ENCODE measurements at places on chromosomes 12 and 14. TPM values are rescaled to one million over a fixed set of nuclear protein-coding genes. Genes with fewer than 3 reads are reported as not detected.

Gene KCNH3
- polyA plus RNA-seq, result 4.5 TPM

Gene STXBP6
- polyA plus RNA-seq, result 8.6 TPM

Gene KRT78
- 0.99 TPM for polyA plus RNA-seq

Gene RASAL1
- 5.0 TPM for polyA plus RNA-seq

Gene BEST3
- polyA plus RNA-seq, result 9.8 TPM

Gene MGP
- polyA plus RNA-seq, result 656 TPM

Gene EMP1
- polyA plus RNA-seq, result 59.4 TPM

Gene C12orf54
- 111 TPM for polyA plus RNA-seq

Gene NTS
- 1.2 TPM for polyA plus RNA-seq

Gene BBOF1
- 41.6 TPM for polyA plus RNA-seq

Gene RNFT2
- 11.7 TPM for polyA plus RNA-seq

Gene SERPINA12
- polyA plus RNA-seq, result not detected

Gene NXPH4
- polyA plus RNA-seq, result 1.8 TPM

Gene TMPRSS12
- polyA plus RNA-seq, result 65.6 TPM

Gene MUCL1
- polyA plus RNA-seq, result 1.6 TPM

Gene KRT85
- polyA plus RNA-seq, result 1.5 TPM

Gene TMED10
- polyA plus RNA-seq, result 417 TPM

GRCh38 chr12:124299628-124300388, 4.9 kb downstream of the RFLNA start:
- no peak for DNase-seq

DNA sequence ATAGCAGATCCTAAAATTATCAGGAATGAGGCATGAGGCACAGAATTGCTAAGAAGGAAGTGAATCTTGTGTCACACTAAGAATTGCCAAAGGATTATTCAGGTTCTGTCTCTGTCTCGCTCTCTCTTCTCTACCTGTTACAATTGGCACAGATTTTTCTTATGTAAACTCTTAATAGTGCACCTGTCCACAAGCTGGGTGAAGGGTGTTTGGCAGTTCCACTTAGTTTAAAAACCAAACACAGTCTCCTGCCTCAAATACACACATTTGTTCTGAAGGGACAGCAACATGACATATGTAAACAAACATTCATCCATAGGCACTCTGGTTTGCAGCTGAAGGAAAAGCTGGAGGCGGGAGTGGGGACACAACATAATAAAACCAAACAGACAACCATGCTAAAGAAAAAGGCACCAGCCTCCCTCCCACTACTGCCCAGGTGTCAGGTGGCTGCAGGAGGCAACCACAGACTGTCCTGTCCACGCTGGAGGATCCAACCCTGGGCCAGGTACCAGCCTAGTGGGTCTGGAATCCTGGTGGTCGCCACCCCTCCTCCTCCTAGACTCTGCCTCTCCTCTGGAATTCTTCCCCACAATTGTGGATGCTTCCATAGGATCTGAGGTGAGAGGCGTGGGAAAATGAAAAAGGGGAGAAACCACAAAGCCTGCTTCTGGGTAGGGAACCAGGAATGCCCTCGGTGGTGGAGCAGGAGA, 81.2 kb downstream of the TMEM260 start:
- no peak for DNase-seq

- DNase-seq, result no peak
Observed at GRCh38 chr12:10339053-10339840, 31.6 kb downstream of the KLRD1 start.

GRCh38 chr14:64885559-64885958, 5.9 kb upstream of the SPTB start:
- DNase-seq, result no peak

DNA sequence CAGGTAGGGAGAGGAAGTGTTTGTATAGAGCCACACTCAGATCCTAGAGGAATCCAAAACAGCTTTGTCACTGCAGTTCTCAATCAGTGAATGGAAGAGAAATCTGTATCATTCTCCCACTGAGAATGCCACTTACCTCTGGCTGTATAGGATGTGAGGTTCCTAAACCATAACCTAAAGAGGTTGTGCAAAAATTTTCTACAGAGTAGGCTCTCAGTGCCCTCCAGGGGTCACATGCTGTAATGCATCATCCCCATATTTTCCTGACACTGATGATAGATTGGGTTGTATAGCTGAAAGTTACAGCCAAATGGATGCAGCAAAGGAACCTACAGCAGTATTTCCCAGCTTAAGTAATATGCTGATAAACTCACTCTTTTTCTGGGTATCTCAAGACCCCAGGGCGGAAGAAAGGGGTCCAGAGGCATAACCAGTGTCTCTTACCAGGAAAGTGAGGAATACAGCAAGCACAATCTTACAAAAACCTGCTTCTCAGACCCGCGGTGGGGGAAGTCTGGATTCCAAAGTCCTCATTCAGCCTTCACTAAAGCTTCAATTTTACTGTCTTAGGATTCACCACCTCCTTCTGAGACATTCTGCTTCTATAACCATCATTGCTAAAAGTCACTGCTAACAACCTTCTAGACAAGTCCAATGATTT, 3.8 kb downstream of the BCDIN3D start:
- no peak for DNase-seq

DNA sequence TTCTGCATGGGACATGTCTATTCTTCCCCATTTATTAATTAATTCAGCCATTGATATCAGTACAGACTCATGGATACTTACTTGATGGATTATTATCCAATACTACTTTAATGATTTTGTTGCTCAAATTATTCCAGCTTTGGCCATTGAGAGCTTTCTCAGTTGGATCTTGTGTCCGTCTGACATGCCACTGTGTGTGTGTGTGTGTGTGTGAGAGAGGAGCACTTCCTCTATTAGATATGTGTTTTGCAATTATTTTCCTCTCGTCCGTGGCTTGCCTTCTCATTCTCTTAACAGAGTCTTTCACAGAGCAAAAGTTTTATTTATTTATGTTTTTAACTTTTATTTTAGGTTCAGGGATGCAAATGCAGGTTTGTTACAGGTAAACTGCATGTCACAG, 194.2 kb downstream of the ADGRD1 start:
- DNase-seq, result no peak

DNA sequence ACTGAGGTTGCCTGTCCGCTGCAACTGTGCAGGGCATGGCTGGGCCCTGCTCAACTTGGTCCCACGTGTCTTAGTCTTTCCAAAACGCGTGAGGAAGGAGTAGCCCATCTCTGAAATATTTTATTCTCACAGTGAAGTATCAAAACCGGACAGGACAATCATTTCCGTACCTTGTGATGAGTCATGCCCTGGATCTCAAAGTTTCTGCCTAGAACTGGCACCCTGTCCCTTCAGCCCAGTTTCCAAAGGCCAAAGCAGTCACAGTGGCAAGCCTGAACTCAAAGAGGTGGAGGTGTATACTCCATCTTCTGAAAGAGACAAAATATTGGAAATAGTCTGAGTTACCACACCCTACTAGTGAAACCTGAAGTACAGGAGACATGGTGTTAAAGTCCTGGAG, 28.5 kb upstream of the SRGAP1 start:
- no peak for DNase-seq

DNA sequence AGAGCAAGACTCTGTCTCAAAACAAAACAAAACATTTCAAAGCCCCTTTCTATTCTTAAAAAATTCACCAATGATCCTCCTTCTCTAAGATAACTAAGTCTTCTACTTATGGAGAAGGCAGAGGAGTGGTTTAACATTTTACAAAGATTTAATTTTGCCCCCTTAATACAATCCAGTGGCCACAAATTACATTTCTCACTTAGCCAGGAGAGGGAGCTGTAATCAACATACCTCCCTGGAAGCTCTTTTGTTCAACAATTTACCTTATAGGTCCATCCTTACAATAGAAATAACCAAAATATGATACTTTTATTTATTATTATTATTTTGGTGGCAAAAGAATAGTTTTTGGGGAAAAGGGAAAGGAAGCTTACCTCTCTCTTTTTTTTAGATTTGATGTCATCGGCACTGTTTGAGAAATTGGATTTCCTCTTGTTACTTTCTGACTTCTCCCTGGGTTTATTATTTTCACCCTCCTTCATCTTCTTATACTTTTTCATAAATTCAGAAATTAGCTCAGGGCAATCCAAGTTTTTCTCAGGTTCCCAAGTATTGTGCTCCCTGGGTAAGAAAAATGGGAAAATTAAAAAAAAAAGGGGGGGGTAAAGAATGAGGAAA, 28.1 kb downstream of the CBX5 start:
- no peak for DNase-seq

DNA sequence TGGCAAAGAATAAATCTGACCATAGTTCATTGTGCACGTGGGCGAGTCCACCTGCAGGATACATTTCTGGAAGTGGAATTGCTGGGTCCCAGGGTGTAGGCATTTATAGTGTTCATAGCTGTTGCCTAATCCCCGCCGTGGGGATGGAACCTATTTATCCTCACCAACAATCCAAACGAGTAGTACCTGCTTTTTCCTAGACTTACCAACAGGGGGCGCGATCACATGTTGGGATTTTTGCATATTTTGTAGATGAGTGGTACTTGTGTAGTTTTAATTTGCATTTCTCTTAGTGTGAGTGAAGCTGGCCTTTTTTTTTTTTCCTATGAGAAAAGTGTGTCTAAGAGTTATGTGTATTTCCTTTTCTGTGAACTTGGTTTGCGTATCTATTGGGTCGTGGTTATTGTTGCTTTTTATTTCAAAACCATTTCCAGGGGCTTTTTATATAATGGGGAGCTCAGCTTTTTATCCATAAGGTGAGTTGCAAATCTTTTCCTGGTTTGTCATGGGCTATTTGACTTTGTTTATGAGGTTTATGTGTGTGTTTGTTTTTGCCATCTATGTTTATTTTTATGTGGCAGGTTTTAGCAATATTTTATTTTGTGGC, 67.2 kb downstream of the CCDC92 start:
- DNase-seq, result peak; percentile 69

DNA sequence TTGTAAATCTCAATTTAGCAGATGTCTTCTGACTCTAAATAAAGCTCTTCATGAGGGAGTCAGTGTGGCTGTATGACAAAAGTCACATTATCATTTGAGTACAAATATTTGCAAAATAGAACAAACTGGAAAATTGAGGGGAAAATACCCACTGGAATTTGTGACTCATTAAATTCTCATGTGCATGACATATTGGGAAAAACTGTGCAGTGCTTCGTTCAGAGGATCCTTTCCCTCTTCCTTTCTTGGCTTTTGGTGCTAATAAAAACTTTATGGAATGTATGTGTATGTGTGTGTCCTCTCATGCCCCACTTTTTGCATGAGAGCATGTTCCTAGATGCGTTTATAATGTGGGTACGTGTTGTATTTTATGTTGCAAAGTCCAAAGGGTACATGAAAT, 267.8 kb downstream of the KTN1 start:
- DNase-seq, result no peak

DNA sequence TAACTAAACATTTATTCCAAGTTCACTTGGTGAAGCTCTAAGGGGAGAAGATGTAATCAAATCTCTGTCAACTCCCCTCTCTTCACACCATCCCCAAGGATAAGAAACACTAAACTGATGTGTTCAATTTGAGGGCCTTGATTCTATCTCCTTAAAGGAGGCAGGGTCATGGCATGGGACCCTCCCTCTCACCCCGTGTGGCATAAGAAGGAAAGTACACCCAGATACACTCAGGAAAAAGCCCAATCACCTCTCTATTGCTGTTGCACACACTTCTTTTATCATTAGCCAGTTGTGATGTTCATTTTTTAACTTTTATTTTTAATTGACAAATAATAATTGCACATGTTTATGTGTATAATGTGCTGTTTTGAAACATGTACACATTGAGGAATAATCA, 35.1 kb downstream of the WASHC3 start:
- no peak for DNase-seq

GRCh38 chr14:95503365-95504134, 12.9 kb downstream of the SYNE3 start:
- DNase-seq, result no peak

DNA sequence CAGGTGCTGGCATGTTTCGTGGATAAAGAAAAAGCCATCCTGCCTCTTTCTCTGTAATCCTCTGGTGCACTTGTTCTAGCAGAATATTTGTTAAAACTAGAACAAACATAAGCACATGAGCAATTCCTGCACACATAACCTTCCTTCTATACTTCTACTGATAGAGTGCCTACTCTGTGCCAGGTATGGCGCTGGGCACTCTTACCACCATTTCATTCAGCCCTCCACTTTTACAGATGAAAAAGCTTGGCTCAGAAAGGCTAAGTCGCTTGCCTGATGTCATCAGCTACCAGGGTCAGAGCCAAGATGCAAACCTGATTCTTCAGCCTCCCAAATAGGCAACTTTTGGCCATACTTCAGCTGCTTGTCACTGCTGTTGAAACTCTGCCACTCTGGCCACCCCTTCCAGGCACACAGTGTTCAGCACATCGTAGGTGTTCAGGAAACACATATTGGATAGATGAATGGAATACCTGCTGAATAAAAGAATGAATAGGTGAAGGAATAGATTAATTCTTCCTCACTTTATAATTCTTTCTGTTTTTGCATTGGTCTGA, 10.0 kb upstream of the C14orf132 start:
- no peak for DNase-seq

DNA sequence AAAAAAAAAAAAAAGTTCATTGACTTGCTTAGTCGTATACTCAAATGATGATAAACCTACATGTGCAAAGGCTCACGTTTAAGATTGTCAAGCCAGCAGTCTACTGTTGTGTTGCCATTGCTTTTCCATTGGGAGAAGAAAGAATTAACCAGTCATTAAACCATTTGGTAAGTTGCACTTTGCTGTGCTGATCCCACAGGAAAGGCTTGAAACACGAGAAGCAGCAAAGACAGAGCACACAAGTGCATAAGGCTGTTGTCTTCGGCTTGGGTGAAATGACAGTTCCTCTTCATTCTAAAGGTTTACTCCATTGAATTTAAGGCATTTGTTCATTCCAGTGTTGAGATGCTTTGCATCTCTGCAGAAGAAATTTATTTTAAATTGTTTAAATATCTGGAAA, 50.1 kb downstream of the ZC3H14 start:
- no peak for DNase-seq

- DNase-seq, result peak; percentile 81
Observed at GRCh38 chr12:83827860-83828259, 1084.7 kb downstream of the SLC6A15 start.

GRCh38 chr12:31928246-31929026, 30.8 kb upstream of the RESF1 start:
- no peak for DNase-seq

- no peak for DNase-seq
Observed at GRCh38 chr12:47356129-47356700, 276.5 kb upstream of the AMIGO2 start.

GRCh38 chr14:87285506-87285905, 707.5 kb downstream of the GALC start:
- no peak for DNase-seq

DNA sequence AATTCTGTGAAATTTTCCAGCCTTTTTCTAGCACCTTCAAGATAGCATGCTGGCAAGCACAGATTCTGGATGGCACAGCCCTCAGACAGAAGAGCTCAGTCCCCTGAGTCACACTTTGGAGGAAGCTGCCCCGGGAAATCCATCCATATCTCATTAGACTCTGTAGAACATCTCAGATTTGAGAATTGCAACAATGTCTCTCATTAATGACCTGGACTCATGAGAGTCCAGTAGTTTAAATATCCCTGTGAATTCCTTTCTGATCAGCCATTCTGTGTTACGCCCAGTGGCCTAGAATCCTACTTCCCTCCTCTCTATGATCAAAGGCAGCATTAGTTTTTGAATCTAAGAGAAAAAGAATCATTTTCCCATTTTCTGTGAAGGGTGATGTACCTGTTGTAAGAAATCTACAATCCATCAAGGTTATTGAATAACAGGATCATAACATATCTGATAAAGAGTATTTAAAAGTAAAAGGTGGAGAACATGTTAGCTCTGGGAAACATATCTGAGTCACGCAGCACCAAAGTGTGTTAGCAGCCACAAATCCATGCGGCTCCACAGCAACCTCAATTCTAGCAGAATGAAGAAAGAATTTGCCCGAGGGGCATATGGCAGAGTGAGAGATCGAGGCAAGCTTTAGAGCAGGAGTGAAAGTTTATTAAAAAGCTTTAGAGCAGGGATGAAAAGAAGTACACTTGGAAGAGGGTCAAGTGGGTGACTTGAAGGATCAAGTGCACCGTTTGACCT, 855.6 kb upstream of the TMEM132C start:
- no peak for DNase-seq
